ENCODE measurements at places on chromosomes 7 and 10.

DNA sequence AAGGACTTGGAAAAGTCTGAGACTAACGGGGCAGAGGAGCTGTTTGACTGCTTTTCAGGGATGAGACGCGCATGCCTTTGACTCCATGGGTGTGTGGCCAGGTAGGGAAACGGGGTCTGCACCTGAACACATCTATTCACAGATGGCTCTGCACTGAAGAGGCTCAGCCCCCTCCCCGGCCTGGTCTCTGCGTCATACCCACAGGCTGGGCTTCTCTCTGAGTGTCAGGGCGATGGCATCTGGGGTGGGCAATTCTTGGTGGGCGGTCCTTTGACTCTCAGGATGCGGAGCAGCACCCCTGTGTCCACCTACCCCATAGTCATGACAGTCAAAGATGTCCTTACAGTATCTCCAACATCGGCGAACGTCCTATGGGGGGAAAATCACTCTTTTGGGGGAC is 23.0 kb downstream of the PFKP start:
- DNase-seq = no peak

GRCh38 chr7:2807845-2808772 is 36.0 kb downstream of the GNA12 start:
- DNase-seq = no peak

DNA sequence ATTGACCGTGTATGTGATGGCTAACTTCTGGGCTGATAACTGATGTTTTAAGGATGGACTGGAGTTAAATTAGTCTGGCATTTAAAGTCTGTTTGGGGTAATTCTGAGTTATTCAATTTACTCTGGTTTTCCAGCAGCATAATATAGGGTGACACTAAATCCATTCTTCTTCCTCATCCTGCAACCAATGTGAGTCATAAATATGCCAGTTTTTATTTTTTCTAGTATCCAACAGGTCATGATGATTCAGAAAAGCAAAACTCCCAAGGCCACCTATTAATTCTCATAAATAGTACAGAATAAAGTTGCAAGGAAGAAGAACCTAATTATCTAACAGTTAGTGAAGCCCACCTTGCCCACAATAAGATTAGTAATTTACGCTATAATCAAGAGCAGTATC is 7.5 kb upstream of the EPHB6 start:
- no peak for DNase-seq

DNA sequence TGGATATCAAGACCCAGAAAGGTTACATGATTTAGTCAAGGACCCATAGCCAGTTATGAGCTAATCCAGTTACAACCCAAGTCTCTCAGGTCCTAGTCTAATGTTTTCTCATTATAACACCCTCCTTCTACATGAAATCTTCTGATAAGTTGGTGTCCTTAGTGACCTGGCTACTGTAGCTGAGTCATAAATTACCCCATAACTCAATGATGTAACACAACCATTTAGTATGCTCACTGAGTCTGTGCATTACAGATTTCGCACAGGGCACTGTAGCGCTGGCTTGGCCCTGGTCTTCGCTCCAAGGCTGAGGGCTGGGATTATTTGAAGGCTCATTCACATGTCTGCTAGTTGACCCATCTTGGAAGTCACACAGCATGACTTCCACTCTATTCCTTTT is 36.0 kb upstream of the GLCCI1 start:
- no peak for DNase-seq

DNA sequence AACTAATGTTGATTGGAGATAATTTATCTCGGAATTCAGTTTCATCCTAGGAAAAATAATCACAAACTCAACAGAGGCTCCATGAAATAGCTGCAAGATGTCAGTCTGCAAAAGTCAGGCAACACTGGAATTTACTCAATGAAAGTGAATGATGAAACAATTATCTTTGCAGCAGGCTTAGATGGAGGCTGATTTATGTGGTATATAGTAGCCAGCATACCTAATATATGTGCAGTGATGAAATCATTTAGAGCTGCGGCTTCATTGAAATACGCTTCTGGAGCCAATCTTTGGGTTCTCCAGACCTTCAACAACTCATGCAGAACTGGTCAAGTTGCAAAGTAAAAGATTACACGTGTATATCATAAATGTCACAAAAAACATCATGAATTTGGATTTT is 113.3 kb downstream of the ITGA8 start:
- DNase-seq = no peak

- peak; percentile 84 for DNase-seq
These were observed 671 bp upstream of the ATAD1 start for GRCh38 chr10:87818505-87819288.

DNA sequence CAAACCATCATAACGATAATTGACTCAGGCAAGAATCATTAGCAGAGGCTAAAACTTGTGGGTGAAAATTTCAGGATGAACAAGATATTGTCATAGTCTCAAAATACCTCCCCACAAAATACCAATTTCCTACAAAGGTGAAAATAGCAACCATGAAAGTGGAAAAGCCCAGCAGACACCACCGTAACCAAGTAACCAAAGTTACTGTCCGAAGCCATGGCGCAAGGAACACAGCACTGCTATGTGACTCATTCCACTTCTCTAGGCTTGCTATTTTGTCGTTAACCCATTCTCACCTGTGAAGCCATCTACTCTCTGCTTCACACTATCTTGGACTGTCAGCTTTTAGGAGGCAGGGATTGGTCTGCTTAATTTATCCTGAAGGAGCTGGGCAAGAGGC is 113.8 kb upstream of the CACUL1 start:
- DNase-seq = peak; percentile 25

DNA sequence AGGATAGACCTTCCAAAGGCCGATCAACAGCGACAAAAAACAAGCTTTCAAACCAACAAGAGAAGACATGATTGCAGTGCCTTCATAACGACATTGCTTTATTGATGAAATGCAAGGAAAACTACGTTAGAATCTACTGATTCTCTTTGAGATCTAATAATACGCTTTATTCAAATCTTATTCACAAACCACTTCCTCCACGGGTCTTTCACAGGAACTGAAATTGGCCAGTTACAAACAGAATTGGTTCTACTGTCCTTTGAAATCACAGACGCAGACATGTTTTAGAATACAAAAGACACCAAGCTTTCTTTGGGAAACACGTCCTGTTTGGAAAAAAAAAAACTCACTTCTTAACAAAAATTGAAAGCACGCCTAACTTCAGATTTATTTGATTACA is 74.7 kb upstream of the SEPHS1 start:
- DNase-seq = no peak

- peak; percentile 19 for DNase-seq
These were observed at the start of gene ZNF804B for GRCh38 chr7:88759230-88760135. Gene ZNF804B, plus strand, starts transcription at chr7:88759700. Its CDS starts 277 bp downstream, at chr7:88759977.

GRCh38 chr7:96219378-96220130 is 102.3 kb downstream of the SLC25A13 start:
- no peak for DNase-seq

GRCh38 chr10:131646551-131647525 is 254.0 kb upstream of the PPP2R2D start:
- DNase-seq = no peak

GRCh38 chr7:40682696-40683095 is 547.9 kb downstream of the SUGCT start:
- no peak for DNase-seq

GRCh38 chr10:22503315-22504088 is 158.2 kb downstream of the SPAG6 start:
- DNase-seq = no peak

- DNase-seq = no peak
These were observed 113.9 kb upstream of the PRSS58 start for GRCh38 chr7:142371586-142372377.

- DNase-seq = no peak
These were observed 12.5 kb downstream of the RNF32 start for GRCh38 chr7:156652886-156653568.

DNA sequence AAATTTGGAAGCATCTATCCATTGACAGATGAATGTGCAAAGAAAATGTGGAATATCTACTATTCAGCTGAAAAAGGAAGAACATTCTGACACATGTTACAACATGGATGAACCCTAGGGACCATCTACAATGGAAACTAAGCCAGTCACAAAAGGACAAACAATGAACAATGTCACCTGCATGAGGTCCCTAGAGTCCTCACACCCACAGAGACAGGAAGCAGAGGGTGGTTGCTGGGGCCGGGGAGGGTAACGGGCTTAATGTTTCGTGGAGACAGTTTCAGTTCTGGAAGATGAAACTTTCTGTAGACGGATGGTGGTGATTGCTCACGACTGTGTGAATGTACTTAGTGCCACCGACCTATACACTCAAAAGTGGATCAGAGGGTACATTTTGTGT is 282.9 kb downstream of the ADARB2 start:
- DNase-seq = peak; percentile 39

- peak; percentile 28 for DNase-seq
These were observed 7.9 kb downstream of the SLC25A28 start for GRCh38 chr10:99612167-99612831.

DNA sequence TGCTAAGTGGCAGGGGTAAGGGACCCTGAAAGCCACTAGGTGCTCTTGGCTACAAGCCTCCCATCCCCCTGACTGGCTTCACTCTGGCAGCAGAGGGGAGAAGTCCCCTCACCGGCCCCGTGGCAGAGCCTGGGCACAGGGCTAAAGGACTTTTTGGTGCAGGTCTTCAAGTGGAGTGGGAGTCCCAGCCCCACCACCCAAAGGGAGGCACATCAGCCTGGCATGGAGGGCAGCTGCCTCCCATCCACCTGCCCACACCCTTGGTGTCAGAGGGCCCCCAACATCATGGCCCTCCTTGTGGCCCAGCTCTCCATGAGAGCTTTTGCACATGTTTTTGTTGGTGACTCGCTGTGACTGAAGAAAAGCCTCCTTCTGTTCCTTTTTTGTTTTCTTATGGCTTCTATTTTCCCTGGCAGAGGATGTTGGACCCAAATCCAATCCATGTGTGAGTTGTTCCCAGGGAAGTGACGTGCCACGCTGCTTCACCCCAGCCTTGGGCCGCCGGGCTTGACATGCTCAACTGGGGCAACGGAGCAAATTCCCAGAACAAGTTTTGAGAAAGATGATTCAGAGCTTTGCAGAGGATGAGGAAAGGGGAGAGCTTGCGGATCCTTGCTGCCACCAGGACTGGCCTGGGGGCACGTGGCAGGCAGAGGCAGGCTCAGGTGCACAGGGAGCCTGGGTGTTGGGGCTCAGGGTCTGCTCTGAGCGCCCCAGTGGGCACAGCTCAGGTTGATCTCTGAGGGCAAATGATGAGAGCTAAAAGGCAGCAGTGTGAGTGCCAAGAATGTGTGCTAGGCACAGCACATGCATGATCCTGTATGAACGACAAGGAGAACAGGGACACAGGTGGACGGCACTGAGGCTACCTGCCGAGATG is 1.9 kb upstream of the AEBP1 start:
- DNase-seq = no peak
